ENCODE measurements at places on chromosomes 3 and 15.

- DNase-seq, result no peak
Observed at GRCh38 chr3:51269466-51269865, 115.6 kb upstream of the MANF start.

- DNase-seq, result no peak
Observed at GRCh38 chr3:169591983-169592644, 71.4 kb downstream of the MECOM start.

DNA sequence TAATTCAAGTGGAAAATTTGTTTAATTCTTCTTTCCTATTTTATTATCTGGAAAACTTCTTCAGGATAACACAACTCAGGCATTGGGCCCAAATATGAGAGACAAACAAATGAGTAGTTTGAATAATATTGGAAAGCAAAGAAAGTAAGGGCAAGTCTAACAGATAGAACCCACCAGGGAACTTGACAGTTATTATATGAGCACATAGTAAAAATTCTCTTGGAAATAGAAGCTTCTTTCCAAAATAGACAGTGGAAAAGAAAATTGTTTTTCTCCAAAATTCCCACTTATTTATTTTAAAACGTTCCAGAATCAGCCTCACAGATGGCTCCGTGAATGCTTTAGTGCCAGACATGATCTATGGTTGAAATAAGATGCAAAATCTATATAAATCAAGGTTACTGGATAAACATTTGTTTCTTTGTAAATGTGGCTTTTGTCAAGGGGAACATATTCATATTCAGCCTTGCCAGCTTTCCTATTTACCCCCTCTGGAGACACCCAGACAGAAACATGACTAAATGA lies 23.9 kb downstream of the LDHAL6B start:
- no peak for DNase-seq

DNA sequence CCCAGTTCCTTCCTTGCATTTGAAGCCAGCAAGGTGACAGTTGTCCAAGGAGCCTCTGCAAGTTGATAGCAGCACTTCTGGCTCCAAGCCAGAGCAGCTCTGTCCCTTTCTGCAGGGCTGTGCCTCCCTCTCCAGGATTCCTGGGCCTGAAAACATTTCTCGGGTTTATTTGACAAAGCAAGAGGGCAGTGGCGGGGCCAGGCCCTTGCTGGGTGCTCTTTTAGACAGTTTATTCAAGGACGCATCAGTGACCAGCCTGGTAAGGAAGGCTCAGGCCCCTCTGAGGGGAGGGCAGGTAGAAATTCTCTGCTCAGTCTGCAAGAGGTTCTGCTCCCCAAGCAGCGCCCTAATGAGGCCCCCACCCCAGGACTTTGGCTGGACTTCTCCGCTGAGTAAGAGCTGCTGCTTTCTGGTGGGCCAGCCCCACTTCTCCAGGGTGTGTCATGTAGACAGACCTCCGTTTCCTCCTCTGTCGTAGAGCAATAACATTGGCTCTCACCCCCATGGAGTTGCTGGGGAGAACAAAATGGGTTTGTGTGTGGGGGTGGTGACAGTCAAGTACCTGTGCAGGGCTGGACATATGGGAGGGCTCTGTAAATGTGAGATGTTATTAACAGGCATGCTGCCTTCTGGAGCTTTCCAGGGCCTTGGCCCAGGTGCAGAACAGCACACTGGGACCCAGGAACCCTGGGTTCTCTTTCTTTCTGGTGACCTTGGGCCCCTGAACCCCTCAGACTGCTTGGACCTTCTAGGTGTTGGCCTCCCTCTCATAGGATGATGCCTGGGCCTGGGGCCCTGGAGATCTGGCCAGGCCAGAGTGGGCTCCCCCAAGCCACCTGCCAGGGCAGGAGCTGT lies 146.2 kb upstream of the TLE3 start:
- peak; percentile 43 for DNase-seq

DNA sequence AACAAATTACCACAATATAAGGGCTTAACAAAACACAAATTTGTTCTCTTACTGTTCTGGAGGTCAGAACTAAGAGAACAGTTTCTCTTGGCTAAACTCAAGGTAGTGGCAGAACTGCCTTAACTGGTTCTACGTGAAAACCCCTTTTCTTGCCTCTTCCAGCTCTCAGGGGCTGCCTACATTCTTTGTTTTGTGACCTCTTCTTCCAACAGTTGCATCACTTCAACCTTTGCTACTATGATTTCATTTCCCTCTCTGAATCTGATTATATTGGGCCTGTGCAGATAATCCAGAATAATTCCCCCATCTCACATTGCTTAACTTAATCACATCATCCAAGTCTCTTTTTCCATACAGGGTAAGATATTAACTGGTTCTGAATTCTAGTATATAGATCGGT lies 624.6 kb downstream of the ZPLD1 start:
- no peak for DNase-seq

GRCh38 chr3:29754346-29754745 lies 473.5 kb downstream of the RBMS3 start:
- no peak for DNase-seq

GRCh38 chr3:123489400-123490004 lies 40.6 kb upstream of the ADCY5 start:
- peak; percentile 56 for DNase-seq
